ENCODE measurements at places on chromosomes 6 and 20.

- no peak for DNase-seq
Measured at GRCh38 chr6:75147512-75147911, 58.3 kb downstream of the COL12A1 start.

GRCh38 chr6:16950302-16950701 lies 151.5 kb upstream of the STMND1 start:
- DNase-seq, result no peak

- DNase-seq, result no peak
Measured at GRCh38 chr20:2178318-2179232, 76.9 kb downstream of the STK35 start.

DNA sequence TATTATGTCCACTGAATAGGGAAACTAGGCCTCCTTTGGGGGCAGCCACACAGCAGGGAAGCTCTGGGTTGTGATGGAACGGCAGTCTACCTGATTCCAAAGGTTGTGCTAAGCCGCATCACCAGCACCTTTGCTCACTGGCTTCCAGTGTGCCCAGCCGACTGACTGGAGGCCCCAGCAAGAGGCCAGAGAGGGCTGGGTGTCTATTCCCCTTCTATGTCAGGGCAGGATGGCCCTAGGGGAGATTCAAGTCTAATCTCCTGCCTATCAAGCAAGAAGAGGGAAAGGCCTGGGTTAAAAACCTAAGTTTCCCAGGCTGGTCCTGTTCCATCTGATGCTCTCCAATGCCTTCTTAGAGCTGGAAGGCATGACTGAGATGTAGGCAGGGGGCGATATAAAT lies 53.6 kb downstream of the JPH2 start:
- DNase-seq, result no peak
